ENCODE measurements at places on chromosomes 7 and 10.
A peak's percentile ranks its signal among the peaks of the same experiment; 100 is the strongest.

GRCh38 chr7:26000841-26001240 is 151.2 kb upstream of the NFE2L3 start:
- no peak for DNase-seq

- no peak for DNase-seq
These were observed 42.6 kb downstream of the CNOT4 start for GRCh38 chr7:135467207-135467711.

DNA sequence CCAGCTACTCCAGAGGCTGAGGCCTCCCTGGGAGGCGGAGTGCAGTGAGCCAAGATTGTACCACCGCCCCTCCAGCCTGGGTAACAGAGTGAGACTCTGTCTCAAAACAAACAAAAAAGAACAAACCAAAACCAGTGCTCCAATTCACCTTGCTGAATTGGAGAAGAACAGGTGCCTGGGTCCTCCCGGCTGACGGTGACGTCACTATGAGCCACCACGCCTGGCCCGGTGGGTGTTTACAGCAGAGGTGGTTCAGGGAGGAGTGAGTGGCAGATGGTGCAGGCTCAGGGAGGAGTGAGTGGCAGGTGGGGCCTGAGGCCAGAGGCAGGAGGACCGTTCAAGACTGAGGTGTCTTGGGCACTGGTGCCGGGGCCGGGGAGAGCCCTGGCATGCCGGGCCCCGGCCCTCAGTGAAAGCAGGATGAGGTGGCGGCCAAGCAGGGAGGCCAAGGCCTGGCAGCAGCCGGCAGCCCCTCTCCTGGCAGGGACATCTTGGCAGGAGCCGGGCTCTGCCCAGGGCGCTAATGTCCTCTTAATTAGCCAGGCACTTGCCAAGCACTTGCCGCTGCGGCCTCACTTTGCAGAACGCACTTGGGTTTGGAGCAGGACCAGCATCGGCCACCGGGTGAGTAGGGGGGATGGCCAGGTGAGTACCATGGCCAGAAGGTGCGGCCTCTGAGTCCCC is 162.8 kb upstream of the TNRC18 start:
- no peak for DNase-seq

- DNase-seq: no peak
These were observed 655.4 kb upstream of the MKI67 start for GRCh38 chr10:128781637-128782036.

DNA sequence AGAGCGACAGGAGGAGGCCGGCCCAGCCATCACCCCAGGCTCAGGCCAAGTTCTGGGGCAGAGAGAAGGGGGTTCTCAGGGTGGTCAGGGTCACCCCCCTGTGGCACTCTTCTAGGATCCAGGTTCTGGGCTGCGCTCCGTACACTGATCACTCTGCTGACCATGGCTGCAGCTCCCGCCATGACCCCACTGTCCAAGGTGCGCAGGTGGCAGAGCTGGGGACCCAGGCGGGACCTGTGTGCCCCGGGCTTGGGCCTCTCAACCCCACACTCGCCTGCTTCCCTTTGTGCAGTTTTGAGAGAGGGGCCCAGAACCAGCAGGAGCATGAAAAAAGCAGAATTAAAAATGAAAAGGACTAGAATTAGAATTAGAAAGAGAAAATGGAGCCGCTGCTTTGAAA is 227.1 kb downstream of the FANK1 start:
- DNase-seq: no peak

DNA sequence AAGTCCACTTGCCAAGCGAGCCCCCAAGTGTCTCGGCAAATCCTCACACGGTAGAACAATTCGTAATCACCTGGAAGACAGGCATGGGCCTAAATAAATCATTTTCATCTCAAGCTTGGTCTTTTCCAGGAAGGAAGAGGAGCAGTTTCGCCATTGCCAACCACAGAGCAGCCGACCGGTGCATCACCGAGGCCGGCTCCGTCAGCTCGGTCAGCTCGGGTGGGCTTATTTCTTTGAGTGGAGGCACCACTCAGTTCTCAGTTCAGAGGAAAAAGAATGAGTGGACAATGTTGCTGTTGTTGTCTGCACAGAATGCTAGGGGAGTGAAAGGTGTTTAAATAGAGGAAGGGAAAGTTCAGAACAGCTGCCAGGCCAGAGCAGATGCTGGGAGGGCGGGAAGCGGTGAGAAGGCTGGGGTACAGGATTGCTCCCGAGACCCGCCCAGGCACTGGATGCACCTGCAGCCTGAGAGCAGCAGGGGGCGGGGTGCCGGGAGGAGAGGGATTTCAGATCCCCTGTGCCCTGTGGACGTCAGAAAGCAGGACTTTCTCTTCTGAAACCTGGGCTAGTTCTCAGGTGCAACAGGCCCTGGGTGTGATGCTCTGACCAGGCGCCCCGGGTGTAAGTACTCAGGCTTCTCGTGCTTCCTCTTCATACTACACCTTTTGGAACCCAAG is 17.7 kb upstream of the IGFBP3 start:
- DNase-seq: no peak

GRCh38 chr7:100827330-100828226 is at the start of gene EPHB4:
Gene EPHB4, minus strand, starts transcription at chr7:100827523. Its CDS starts 493 bp downstream, at chr7:100827030.
- DNase-seq: peak; percentile 91

- no peak for DNase-seq
These were observed 42.8 kb upstream of the WNT8B start for GRCh38 chr10:100419911-100420449.

GRCh38 chr10:14873090-14873760 is 5.4 kb upstream of the SUV39H2 start:
- DNase-seq: peak; percentile 50

- DNase-seq: no peak
These were observed 248.2 kb downstream of the REEP3 start for GRCh38 chr10:63769367-63769766.

DNA sequence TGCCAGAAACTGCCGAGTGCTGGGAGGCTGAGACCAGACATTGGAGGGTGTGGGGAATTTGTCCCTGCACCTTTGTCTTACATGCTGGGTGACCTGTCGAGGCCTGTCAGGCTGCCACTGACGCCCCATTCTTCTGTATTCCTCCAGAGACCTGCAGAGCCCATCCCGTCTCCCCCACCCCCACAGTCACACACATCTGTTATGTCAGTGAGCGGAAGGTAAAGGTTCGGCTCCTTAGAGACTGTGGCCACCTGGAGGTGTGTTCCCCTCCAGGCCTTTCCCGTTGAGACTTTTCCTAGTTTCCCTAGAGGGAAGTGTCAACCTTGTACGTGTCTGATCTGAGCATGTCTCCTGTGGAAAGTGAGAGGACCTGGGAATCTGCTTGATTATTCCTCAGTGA is 84.5 kb downstream of the ATXN7L1 start:
- DNase-seq: no peak

GRCh38 chr10:45432700-45433472 is 58.9 kb downstream of the ALOX5 start:
- DNase-seq: no peak

DNA sequence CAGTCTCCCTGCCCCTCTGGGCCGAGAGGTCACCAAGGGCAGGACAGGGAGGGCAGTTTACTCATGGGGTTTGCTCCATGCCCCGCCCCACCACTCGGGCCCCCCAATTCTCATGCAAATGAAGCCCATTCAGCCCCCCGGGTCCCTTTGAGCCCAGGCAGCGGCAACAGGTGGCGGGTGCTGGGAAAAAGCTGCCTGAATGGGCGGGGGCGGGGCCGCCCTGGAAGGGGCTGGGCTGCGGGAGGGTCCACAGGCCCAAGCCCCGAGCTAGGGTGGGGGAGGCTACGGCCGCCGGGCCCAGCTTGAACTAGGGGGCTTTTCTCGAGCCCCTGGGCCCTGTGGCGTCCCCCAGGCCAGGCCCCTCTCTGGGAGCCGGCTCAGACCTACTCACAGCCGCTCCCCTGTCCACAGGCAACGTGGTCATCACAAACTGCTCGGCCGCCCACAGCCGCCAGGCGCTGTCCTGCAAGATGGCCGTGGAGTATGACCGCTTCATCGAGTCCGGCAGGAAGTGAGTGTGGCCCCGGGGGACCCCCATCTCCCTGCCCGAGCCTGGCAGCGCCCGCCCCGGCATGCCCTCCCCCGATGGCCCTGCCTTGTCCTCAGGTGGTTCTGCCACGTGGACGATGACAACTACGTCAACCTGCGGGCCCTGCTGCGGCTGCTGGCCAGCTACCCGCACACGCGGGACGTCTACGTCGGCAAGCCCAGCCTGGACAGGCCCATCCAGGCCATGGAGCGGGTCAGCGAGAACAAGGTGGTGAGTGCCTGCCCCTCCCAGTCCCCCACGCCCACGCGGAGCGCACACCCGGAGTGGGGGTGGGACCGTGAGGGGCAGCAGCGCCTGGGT is 5.5 kb downstream of the LFNG start:
- no peak for DNase-seq

DNA sequence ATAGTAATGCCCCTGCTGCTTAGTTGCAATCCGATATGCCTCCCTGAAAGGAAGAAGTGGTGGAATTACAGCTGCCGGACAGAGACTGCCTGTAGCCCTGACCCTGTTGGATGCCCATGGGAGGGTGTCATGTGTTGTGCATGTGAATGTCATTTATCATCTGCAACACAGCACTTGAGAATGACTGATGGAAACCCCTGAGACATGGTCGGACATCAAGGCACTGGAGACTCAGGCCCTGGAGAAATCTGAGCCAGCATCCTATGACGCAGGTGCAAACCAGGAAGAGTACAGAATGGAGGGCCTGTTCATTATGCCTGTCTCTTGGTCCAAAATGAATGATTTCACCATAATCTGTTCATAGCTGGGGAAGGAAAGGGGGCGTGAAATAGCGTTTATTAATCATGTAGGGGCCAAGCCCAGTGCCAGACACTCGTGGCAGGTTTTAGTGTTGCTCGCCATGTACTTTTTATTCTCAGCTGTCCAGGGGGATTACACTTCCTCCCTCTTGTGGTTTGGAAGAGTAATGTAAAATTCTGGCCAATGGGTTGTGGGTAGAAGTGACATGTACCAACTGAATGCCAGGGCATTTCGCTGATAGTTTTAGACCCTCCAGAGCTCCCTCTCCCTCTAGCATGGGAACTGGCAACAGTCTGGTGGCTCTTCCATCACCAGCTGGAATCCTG is 23.0 kb upstream of the LEP start:
- no peak for DNase-seq

GRCh38 chr10:99161165-99161564 is 74.5 kb downstream of the HPSE2 start:
- DNase-seq: no peak

GRCh38 chr7:70634610-70635068 is 497.3 kb upstream of the GALNT17 start:
- DNase-seq: no peak

DNA sequence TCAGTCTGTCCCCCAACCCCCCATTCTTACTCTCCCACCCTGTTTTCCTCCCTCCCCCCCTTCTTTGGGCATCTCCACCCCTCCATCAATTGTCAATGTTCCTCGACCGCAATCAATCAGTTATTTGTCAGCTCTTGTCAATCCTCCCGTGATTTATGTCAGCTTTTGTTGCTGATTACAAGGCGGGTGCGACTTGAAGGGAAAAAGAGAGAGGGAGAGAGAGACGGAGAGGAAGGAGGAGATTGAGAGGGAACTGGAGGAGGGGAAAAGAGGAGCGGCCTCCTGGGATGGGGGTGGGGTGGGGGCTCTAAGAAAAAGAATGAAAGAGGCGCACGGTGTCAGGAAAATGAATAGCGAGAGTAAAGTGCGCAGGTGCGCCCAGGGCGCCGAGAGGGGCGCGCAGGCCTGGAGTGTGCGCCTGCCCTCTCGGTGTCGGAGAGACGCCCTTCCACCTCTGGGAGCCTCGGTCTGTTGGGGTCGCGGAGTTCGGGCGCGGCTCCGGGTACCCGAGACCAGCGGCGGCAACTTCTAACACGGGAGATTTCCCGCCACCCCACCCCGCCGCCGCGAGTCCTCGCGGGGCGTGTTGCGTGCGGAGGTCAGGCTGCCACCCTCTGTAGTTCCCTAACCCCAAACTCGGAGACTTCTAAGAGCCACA is 1.1 kb upstream of the ZNF503 start:
- no peak for DNase-seq

DNA sequence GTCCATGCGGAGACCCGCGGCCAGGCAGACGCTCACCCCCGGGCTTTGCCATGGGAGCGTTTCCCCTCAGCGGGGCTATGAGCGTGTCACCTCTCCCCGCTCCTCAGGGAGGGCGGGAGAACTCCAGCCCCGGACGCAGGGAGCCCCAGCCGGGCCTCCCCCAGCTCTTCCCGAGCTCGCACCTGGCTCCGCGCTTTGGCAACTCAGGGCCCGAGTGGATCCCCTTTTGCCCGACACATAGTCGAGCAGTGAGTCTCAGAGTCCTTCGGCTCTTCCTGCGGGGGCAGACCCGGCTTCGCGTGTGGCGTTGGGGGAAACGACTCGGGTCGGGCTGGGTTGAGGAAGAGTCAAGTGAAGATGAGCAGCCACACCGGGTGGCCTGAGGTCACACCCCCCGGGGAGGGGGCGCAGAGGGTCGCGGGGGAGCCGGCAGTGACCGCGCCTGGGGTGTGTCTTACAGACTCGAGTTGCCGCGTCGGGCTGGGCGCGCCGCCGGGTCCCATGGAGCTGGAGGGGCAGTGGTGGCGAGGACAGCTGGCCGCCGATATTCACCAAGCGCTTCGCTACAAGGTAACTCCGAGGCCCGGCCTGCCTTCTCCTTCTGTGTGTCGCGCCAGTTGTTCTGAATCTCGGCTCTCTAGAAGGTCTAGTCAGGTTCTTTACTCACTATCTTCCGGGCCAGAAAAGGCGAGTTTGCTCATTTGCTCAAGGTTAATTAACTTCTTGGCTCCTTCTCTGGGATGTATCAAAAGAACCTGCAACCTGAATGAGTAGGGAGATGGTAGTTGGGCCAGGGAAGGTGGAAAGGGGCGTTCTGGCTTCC is 721 bp downstream of the CCNJ start:
- DNase-seq: peak; percentile 50

DNA sequence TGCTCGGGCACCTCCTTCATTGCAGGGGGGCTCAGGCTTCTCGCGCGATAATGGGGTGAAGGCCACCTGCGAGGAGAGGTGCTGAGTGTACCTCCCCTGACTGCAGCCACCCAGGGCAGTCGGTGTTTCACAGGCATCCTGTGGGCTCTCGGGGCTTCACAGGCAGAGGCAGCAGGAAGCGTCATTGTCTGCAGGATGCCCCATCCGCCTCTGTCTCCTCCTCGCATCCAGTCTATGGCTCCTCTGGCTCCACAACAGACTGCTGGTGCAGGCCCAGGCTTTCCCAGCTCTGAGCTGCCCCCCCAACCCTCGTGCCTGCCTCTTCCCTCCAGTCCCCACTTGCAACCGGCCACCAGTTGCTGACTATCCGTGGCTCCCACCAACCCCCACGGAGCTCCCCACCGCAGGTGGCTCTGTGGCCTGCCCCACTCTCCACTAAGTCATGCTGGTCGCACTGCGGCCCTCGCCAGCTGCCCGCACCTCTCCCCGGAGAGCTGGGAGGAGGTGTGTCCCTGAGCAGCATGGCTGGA is 36.5 kb downstream of the CAMK2B start:
- DNase-seq: no peak

GRCh38 chr10:85047979-85048378 is 719.6 kb downstream of the CCSER2 start:
- DNase-seq: no peak

GRCh38 chr10:61890430-61890829 is 11.1 kb upstream of the ARID5B start:
- no peak for DNase-seq

DNA sequence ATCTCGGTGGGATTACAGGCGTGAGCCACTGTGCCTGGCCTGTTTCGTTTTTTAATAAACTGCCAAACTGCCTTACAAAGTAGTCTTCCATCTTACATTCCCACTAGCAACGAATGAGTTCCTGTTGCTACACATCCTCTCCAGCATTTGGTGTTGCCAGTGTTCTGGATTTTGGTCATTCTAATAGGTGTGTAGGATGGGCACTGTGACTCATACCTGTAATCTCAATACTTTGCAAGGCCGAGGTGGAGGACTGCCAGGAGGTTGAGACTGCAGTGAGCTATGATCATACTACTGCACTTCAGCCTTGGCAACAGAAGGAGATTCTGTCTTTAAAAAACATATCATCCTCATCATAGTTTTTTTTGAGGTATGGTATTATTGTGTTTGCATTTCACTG is 21.4 kb upstream of the RSBN1L start:
- DNase-seq: no peak

All from SJSA1 (cell line).